Myometrial cell (primary cell): ENCODE measurements at places on chromosomes 7 and 10. TPM values are rescaled to one million over a fixed set of nuclear protein-coding genes. Genes with fewer than 3 reads are reported as not detected.

Gene CALHM1
- not detected in 2 replicates for total RNA-seq

Gene STEAP2
- total RNA-seq, result 2.6 and 3.9 TPM in 2 replicates

Gene C10orf62
- total RNA-seq, result not detected in 2 replicates

Gene FLNC
- total RNA-seq, result 263 and 274 TPM in 2 replicates

Gene MKI67
- total RNA-seq, result 16.7 and 23.7 TPM in 2 replicates

Gene ZNF425
- 1.1 and 1.4 TPM in 2 replicates for total RNA-seq

Gene NEUROG3
- total RNA-seq, result not detected in 2 replicates

Gene SPAG6
- not detected in 2 replicates for total RNA-seq

Gene C10orf105
- not detected in 2 replicates for total RNA-seq

Gene AASS
- total RNA-seq, result 20.5 and 23.6 TPM in 2 replicates

Gene H2BK1
- total RNA-seq, result not detected in 2 replicates

Gene GPR37
- total RNA-seq, result 1.4 TPM in 2 replicates

Gene TET1
- total RNA-seq, result 1.7 and 2.8 TPM in 2 replicates

Gene EN2
- not detected in 2 replicates for total RNA-seq

Gene GPER1
- total RNA-seq, result 3.2 and 4.3 TPM in 2 replicates
